ENCODE measurements at places on chromosomes 7 and 10.

DNA sequence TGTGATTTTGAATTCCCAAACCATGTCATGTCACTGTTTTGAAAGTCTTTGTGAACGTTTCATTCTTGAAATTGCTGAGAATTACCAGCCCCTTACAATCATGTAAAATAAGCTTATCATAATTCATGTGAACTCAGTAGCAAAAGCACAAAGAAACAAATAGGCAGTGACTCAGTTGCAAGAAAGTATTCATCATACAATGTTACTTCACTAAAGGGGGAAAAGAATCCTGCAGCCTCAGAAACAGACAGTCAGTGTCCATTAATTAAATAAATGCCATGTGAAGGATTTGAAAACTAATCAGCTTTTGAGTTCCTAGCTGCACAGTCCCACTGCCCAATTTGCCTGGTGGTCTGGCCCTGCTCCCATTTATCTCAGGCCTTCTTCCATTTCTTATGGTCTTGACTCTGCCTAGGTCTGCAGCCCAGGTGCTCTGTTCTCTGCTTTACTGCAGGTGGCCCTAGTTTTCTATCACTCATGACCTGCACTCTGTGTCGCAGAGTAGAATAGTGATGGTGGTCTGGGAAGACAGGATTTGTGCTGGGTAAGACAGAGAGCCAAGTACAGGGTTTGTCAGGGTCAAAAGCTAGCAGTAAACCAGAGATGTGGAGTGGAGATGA lies 99.7 kb downstream of the PLCE1 start:
- DNase-seq, result no peak

- no peak for DNase-seq
These were observed 176.5 kb upstream of the INHBA start for GRCh38 chr7:41879403-41879802.

DNA sequence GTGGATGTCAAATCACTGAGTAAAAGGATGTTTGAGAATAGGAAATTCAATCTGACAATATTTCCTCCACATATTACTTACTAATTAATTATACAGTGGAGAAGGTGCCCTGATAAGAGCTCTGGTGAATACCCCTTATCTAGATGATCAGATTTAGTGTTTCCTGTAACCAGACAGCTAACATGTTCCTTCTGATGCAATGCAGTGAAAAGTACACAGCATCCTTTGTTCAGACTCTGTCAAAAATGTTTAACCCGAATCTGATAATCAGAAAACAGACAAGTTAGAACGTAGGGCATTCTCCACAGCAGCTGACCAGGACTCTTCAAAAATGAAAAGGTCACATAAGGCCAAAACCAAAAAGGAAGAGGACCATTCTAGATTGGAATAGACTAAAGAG lies 46.2 kb downstream of the WDR11 start:
- DNase-seq, result no peak

DNA sequence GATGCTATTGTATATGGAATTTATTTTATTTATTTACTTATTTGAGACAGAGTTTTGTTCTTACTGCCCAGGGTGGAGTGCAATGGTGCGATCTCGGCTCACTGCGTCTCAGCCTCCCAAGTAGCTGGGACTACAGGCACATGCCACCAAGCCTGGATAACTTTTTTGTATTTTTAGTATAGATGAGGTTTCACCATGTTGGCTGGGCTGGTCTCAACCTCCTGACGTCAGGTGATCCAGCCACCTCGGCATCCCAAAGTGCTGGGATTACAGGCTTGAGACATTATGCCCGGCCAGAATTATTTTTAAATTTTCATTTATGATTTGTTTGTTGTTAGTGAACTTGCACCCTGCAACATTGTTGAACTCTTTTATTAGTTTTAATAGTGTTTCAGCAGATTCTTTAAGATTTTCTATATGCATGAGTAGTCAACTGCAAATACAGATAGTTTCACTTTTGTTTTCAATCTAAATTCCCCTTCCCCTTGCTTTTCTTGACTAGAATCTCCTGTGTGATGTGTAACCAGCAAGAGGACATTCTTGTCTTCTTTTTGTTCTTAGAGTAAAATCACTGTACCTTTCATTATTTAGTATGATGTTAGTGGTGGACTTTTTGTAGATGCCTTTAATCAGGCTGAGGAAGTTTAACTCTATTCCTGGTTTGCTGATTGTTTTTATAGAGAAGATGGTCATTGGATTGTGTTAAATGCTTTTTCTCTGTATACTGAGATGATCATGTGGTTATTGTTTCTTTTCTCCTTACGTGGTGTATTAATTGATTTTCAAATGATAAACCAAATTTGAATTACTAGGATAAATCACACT lies 27.8 kb downstream of the ZNF33A start:
- no peak for DNase-seq

DNA sequence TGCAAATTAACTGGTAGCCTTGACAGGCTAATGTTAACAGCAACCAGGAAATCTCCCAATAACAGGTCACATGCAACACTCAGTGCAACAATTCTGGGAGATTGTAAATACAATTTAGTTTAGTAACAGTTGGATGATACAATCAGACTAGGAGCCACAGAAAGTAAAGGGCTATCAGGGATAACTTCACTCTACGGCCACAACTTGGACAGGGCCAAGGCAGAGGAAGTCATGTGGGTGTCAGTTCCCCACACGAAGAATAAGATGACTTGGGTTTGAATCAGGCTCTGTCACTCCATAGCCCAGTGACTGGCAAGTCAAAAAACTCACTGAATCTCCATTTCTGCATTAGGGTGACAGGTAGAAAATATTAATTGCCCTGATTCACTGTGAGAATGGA lies 217.3 kb upstream of the CCDC6 start:
- no peak for DNase-seq

GRCh38 chr10:35167342-35167741 lies 40.7 kb downstream of the CREM start:
- DNase-seq, result no peak

- DNase-seq, result no peak
These were observed 37.5 kb upstream of the PFKFB3 start for GRCh38 chr10:6165221-6165725.

GRCh38 chr7:157780721-157781120 lies 443.9 kb downstream of the DNAJB6 start:
- no peak for DNase-seq

GRCh38 chr7:148726385-148726784 lies 27.7 kb downstream of the CUL1 start:
- no peak for DNase-seq

- no peak for DNase-seq
These were observed 114.0 kb downstream of the PRKCQ start for GRCh38 chr10:6465854-6466601.

DNA sequence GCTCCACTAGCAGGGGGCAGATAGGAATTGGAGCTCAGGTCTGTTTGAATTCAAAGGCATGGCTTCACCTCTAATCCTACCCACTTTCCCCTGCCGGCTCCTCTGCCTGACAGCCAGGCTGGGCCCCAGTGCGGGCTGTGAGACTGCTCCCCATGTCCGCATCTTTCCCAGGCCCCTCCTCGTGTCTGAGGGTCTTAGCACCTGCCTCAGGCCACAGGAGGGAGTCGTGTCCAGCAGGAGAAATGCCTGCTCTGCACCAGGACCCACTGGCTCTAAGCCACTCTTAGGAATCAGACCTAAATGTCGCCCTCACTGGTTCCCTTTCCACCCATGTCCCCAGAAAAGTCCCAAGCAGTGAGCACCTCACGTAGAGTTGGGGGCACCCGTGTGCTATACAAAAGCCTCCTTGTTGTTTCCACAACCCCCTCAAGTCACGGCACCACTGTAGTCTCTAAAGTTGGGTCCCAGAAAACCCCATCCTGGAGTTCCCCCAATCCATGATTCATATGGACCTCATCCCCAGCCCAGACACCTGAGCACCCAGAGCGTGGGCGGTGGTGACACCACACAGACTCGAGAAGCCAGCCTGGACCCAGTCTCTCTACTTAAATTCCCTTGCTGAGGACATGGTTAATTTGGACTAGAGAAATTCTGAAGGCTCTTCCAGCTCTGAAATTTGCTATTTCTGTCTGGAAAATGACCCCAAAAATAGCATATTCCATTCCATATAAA lies 466.4 kb upstream of the ZMIZ1 start:
- DNase-seq, result peak; percentile 22

DNA sequence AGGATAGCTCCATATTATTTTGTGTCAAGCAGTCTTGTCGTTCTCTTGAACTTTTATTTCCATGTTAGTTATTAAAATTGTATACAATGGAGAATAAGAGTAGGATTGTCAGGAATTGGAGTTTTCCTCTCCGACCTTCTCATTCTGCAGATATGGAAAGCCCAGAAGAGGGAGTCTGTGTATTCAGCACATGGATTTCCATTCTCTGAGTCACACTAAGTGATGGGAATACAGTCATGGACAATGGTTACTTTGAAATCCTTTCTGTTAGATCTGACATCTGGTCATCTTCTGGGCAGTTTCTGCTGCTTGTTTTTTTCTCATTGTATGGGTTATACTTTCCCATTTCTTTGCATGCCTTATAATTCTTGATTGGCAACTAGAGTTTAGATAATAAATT lies 5.0 kb upstream of the TASOR2 start:
- DNase-seq, result no peak

DNA sequence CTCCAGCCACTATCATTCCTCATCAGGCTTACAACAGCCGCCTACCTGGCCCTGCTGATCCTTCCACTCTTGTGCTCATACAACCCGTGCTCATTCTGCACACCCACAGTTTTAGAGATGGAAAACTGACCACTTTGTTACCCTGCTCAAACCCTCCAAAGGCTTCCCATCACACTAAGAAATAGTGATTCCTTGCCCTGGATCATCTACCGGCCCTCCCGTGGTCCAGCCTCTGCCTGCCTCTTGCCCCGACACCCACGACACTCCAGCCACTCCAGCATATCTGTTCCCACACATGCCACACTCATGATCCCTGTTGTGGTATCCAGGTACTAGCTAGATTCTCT lies 36.8 kb downstream of the CCDC6 start:
- DNase-seq, result no peak

DNA sequence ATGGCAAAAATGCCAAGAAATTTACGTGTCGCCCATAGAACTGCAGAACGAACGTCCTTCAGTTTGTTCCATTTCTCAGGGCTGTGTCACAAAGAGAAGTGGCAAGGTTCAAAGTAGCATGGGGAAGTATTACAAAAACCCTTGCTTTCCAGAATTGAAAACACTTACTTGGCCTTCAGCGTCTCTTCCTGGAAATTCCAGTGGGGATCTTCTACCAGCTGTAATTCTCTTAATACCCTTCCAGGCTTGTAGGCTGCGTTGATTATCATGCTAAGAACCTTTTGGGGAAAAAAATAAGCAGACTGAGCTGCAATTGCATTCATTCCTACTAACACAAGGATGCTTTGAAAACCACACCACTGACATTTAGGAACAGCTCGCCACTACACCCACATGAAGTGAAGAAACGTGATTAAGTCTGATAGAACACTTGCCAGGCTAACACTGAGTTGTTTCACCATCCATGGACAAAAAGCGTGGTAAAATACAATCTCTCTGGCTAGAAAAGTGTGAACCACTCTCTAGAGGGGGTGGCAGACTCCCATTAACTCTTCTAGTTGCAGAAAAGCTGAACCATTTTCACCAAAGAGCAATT lies 222.3 kb downstream of the SFMBT2 start:
- DNase-seq, result no peak

DNA sequence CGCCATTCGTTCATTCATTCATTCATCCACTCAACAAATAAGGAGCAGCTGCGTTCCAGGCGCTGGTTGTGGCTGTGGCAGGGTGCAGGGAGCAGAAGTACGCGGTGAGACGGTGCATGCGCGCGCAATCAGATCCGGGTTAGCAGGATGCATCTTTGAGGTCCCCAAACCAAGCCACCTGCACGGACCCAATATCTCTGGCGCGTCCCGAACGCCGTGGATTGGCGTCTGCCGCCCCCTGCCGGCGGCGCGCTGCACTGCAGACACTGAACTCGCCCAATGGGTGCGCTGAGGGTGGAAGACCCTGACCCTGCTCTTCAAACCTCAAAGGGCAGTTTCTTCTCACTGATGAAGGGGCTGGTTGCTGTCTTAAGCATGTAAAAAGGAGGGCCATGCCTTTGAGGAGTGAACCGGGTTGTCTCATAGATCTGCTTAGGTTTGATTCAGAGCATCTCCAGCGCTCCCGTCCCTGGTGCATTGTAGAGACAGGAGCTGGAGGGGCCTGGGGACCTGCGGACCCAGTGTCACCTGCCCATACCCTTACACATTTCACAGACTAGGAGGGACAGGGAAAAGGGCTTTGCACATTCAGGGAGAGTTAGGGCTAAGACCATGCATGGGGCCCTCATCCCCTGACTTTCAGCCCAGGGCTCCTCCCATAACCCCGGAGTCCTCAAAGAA lies 102.5 kb downstream of the RAMP3 start:
- DNase-seq, result peak; percentile 39

DNA sequence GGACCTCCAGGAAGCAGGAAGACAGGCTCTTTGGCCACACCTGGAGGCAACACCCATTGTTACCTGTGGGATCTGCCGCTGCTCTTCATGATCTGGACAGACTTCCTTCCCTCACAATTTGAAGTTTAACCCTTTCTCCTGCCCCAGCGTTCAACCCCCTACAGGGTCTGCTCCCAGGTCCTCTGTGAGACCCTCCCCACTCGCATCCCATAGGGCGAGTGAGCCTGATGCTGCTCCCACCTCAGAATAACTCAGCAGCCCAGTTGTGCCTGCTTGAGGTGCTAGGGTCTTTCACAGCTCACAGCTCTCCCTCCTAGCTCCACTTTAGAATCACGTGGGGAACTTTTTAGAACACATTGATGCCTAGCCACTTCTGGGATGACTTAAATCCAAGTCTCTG lies 61.8 kb upstream of the C10orf90 start:
- DNase-seq, result no peak

DNA sequence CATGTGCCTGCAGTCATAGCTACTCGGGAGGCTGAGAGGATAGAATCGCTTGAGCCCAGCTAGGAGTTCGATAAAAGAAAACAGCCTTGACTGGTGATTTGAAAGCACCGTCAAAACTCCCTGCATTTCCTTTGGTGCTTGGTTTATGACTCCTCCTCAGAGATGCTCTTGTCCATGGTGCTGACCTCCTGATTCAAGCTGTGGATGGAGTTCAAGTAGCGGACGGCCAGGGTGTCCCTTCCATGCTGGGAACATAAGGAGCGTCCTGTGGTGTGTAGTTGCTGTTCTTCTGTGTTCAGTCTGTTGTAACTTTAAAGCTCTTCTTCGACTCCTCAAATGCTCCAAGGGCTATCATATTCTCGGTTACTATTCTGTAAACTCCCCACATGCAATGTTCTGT lies 382.5 kb upstream of the KIAA1217 start:
- no peak for DNase-seq

DNA sequence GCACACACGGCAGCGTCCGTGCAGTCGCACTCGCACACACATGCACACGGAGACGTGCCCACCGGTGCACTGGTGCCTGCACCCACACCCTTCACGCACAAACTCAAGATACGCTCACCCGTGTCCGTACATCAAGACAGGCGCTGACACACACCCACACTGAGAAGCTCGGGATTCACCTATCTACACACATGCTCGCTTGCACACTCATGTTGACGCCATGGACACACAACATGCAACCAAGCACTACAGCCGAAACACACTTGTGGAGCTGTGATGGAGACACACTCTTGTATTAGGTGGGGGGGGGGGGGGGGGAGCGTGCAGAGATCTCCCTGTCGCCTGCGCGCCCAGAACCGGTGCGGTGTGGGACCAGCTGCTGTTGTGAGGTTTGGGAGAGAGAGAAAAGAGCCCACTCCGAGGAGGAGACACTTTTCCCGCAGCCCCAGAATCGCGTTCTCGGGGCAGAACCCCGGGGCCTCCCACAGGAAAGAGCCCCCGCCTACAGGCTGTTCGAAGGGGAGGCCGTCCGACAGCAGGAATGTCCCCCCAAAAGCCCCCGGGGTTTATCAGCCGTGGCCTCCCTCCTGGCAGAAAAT lies 605 bp upstream of the NFKB2 start:
- DNase-seq, result peak; percentile 52
